ENCODE measurements at places on chromosomes 3 and 15.
A peak's percentile ranks its signal among the peaks of the same experiment; 100 is the strongest.

GRCh38 chr3:27368831-27369607 lies at the start of gene NEK10:
Gene NEK10 (minus strand): TSS chr3:27369383. CDS start chr3:27352882, 16,501 bp downstream.
- DNase-seq = peak; percentile 87

DNA sequence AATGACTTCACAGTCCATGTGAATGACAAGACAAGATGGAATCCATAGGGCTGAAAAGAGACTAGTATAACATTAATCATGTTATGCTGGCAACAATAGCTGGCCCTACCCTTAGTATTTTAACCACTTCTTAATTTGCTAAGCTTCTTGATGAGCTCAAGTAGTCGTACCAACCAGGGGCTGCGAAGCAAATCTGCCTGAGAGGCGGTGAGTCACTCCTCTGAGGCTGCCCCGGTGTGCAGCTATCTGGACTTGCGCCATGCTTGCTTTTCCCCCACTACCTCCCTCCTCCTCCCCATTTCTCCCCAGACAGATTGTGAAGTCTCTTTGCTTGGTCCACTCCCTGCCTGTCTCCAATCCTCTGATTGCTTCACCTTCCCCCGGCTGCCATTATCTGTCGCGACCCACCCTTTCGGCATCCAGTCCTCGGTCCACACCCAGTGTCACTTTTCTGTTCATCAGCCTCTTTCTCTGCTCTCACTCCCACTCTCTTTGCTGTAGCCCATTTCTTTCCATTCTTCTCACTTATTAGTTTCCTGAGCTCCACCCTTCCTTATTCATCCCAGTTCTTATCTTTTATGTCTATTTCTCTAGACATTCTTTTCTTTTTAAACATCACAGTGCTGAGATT lies 42.7 kb downstream of the DUT start:
- no peak for DNase-seq

- DNase-seq = peak; percentile 78
These were observed 620.3 kb upstream of the AGTR1 start for GRCh38 chr3:148077318-148077923.

- no peak for DNase-seq
These were observed 17.1 kb downstream of the TMEM108 start for GRCh38 chr3:133055339-133055738.

GRCh38 chr15:85651548-85651947 lies 143.2 kb downstream of the KLHL25 start:
- DNase-seq = no peak

DNA sequence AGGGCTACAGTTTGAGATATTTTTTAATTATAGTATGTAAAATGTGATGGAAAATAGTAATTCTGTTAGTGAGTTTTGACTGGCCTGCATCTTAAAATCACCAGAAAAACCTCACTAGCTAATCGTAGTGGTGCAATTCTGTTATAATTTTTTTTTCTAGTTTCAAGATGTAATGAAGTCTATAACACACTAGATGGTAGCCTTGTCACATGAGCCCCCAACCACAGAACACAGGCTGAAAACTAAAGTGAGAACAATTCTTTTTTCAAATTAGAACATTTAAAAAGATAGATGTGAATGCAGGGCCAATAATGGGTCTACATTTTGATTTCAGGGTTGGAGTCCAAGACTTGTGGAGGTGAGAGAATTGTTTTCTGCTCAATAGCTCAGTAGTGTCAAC lies 83.3 kb upstream of the KCNH8 start:
- peak; percentile 36 for DNase-seq

DNA sequence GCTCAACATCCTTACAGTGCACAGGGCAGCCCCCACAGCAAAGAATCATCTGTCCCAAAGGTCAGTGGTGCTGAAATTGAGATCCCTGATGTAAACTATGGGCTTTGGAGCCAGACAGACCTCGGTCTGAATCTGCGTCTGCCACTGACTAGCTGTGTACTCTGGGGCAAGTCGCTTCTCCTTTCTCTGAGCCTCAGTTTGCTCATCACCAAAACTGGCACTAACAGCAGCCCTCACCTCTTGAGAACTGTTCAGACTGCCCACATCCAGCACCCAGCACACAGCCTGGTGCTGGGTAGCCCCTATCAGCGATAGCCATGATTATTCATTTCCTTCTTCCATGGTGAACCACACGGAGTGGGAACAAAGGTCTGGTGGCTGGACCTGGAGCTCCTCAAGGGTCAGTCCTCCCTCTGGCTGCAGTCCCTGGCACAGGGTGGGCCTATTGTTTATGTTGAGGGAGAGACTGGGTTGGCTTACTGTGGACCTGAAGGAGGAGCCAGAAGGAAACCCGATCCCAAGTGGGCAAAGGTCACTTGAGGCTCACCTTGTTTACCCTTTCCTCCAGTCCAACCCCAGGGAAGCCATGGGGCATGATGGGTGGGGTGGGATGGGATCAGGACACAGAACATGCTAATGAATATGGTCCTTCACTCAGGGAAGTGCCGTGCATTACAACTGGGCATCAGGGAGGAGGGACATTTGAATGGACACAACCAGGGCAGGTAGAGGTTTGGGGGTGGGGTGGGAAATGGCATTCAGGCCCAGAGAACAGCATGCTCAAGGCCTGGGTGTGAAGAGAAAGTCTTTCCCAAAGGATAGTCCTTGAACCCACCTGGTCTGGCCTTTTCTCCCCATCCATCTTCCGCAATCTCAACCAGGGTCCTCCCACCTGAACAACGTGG lies 1.6 kb upstream of the PRKCD start:
- no peak for DNase-seq

- no peak for DNase-seq
These were observed 249.9 kb downstream of the CACNA2D3 start for GRCh38 chr3:54372232-54372631.

- DNase-seq = peak; percentile 58
These were observed 153.3 kb downstream of the P3H2 start for GRCh38 chr3:189967254-189967865.

DNA sequence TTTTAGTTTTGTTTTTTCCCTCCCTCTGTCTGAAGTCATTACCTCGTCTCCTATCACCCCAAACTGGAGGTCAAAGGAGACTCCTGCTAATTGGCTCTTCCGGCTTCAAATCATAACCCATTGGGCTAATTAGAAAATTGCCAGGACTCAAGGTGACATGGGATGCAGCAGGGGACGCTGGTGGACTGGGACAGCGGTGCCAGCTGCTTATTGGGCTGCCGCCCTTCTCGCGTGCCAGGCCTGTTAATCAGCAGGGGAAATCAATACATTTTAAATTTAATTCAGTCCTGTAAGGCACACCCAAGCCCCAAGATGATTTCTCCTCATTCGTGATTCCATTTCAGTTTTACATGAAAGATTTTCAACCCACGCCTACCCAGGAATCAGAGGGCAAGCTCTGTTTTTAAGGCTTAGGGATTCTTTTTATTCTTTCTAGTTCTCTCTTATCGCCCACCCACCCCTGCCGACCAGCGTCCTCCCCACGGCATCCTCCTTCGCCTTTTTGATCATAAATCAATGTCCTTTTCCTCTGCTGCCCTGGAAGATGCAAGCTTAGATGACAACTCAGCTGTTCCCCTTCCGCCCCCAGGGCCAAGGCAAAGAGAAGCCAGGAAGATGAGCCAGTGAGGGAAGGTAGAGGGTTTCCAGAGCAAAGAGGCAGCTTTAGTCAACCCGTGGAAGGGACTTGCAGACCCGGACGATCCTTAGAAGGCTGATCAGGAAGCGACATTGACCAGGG lies 329.6 kb downstream of the UACA start:
- DNase-seq = no peak

GRCh38 chr15:56492236-56492635 lies 27.3 kb upstream of the MNS1 start:
- no peak for DNase-seq

- DNase-seq = peak; percentile 46
These were observed 44.5 kb upstream of the CCNL1 start for GRCh38 chr3:157204431-157204830.

- no peak for DNase-seq
These were observed 32.9 kb downstream of the CERS3 start for GRCh38 chr15:100495861-100496260.
